ENCODE measurements at places on chromosomes 3 and 15.

- DNase-seq = no peak
These were observed at the start of gene NDN for GRCh38 chr15:23687143-23687470. Gene NDN, minus strand, starts transcription at chr15:23687305. Its CDS starts 88 bp downstream, at chr15:23687217.

DNA sequence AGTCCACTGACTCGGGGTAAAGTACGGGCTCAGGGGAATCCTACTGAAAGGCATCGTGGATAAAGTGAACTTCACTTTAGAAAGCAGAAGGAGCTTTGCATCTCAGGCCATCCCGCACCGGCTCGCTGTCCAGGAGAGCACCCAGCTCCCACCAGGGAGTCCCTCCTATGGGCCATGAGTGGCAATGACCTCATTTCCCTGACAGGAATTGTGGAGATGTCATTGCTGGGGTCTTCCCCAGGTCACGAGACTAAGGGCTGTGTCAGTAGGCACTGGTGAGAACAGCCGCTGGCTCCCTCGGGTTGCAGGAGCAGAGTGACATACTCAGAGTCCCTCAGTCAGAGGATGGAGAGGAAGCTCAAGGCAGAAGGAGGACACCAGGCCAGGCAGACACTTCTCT lies 97.3 kb downstream of the XXYLT1 start:
- no peak for DNase-seq

DNA sequence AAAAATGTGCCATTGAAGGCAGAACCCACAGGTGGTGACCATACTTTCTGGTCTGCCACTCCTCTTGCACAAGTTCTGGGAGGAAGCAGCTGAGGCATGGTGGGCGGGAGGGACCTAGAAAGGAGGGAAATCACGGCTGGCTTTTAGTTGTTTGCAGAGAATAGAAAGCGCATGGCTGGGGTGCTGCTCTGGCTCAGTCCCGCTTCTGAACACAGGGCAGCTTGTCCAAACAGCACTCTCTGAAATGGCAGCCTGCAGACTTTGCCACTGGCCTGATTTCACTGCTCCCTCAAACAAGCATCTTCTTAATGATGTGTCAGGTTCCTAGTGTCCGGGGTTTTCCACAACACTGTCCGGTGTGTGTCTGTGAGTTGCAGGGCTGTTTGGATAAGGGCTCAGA lies 76.7 kb downstream of the AAGAB start:
- no peak for DNase-seq

GRCh38 chr3:129181819-129182218 lies 1.9 kb downstream of the CNBP start:
- DNase-seq = no peak

DNA sequence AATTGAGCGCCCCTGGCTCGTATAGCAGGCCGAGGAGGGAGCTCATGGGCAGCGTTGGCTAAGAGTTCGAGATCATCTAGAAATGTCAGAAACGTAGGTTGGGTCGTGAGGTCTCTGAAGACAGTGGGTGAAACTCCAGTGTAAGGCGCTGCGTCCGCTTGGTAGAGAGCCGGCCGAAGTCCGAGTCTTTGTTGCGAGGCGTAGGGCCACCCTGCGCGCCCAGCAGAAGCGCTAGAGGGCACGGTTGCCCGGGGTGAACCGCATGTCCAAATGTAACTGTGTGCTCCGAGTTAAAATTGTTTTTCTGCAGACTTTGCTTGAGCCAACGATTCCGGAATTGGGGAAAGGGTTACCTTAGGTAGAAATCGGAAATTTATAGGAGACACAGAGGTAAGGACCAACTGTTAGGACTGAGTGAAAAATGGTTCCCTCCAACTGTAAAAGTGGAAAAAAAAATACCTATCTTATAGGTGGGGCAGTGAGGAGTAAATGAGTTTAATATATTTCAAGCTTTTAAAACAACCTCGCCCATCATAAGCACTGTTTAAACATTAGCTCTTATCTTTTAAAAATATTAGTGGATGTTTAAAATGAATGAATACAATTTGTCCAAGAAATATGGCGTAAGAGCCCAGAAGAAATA lies 993 bp upstream of the SIAH2 start:
- peak; percentile 62 for DNase-seq

DNA sequence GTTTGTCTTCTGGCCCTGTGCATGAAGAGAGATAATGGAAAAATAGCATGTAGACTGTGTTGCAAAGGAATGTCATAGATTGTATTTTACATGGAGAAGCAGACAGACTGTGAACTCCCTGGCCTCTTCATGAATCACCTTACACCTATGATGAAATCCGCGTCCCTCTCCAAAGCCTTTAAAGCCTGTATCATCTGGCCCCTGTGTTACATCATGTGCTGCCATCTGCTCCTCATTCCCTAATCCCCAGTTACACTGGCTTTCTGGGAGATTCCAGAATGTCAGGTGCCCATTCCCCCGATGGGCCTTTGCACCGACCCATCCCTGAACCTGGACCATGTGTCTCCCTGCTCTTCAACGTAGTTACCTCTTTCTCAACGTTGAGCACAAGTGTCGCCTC lies 190.8 kb downstream of the ADAMTSL3 start:
- DNase-seq = no peak

DNA sequence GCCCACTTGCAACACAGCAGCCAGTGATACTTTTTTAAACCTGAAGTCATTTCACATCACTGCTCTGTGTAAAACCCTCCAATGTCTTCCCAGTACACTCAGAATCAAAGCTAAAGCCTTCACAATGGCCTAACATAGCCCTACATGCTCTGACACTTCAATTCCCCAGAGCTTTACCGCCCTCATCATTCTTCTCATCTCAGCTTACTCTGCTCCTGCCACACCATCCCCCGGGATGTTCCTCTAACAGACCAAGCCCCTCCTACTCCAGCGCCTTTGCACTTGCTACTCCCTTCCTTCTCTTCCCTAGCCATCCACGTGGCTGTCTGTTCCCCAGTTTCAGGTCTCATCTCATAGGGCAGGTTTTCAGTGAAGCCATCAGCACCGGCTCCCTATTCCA lies 194.0 kb downstream of the SSR3 start:
- DNase-seq = no peak

GRCh38 chr15:56774356-56774755 lies 41.0 kb upstream of the ZNF280D start:
- DNase-seq = no peak

DNA sequence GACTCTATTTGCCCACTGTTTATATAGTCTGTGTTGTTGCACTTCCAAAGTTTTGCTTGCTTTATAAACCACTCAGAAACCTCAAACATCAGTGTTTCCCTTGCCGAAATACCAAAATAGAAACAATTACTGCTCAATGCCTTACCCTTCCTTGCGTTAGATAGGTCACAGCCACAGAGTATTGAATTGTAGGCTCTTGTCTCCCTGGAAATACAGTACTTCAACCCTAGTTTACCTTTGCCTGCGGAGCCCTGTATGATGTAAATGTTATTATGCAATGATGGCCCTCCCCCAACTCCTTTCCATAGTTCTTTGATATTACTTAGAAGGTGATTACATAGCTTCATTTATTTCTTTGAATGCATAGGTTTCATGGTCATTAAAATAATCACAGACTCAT lies 44.2 kb downstream of the SOX2 start:
- no peak for DNase-seq

GRCh38 chr15:59501597-59501996 lies 63.6 kb downstream of the FAM81A start:
- no peak for DNase-seq

- peak; percentile 41 for DNase-seq
These were observed 15.0 kb upstream of the ZBED2 start for GRCh38 chr3:111610189-111610588.

DNA sequence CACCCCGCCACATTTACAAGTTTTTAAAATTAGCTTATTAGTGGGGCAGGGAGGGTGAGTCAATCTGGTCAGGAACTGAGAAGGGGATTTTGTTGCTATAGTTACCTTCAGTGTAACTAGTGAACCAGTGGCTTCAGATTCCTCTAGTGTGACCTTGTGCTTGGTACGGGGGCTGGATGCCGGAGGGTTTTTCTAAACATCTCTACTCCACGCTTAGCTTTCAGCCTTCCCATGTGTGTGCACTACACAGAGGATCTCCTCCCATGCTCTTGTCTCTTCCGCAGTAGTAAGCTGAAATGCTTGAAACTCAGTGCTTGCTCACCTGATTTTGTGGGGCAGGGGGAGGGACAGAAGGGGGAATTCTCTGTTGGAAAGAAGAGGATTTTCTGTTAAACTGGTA lies 67.9 kb upstream of the AKAP13 start:
- no peak for DNase-seq

DNA sequence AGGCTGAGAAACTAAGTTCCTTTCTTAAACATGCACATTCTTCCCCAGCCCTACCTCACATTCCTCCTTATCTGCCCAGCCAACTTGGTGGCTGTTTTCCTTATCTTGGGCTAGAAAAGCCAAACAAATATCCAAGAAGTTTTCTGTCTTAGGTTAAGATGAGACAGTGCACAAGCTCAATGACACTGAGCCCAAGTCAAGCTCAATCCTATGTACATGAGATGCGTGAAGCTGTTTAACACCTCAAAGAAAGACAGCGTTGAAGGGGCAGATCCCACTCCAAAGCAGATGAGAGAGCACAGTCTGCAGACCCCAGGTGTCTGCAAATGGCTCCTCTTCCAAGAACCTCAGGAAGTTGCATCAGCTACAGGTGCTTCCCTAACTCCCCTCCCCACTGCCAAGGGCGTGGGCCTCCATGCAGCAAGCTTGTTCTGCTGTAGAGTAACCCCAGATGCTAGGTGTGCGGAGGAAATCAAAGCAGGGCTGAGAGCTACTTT lies 16.6 kb downstream of the LRRC2 start:
- no peak for DNase-seq

GRCh38 chr3:56694867-56695683 lies 12.0 kb upstream of the TASOR start:
- DNase-seq = no peak
